AG10803 (cell line): ENCODE measurements at places on chromosomes 12 and 14.

- no peak for DNase-seq
Observed at GRCh38 chr12:93823616-93824391, 146.6 kb downstream of the CRADD start.

DNA sequence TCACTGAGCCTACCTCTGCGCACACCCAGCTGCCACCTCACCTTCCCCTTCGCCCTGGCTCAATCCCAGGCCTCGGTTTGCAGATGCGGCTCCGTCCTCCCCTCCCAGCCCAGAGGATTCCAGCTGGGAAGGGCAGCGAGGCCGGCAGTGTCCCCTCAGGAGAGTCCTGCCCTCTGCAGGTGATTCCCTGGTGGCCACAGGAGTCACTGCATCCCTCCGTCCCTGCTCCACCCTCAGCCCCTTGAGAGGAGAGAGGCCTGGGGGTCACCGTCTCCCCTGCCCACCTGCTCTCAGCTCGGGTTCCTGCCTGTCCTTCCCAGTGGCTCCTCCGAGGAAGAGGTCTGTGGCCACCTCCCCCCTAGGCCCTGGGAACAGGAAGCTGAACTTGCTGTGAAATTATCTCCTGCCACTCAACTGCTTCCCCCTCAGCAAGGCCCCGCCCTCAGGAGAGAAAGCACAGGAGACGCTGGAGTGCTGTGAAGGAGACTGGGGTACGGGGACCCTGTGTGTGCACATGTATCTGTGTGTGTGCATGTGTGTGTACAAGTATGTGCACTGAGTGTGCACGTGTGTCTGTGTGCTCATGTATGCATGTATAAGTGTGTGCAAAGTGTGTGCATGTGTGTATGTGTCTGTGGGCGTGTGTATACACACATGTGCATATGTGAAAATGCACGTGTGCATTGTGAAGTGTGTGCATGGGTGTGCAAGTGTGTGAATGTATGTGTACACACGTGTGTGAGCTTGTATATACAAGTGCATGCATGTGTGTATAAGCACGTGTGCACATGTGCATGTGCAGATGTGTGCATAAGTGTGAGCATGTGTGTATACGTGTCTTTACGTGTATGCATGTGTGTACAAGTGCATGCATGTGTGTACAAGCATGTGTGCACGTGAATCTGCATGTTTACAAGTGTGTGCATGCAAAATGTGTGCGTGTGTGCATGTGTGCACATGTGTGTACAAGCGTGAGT, 13.2 kb upstream of the GALNT9 start:
- no peak for DNase-seq

GRCh38 chr12:1204581-1205121, 213.6 kb downstream of the ERC1 start:
- no peak for DNase-seq

- no peak for DNase-seq
Observed at GRCh38 chr12:104276273-104277131, 27.0 kb upstream of the EID3 start.

DNA sequence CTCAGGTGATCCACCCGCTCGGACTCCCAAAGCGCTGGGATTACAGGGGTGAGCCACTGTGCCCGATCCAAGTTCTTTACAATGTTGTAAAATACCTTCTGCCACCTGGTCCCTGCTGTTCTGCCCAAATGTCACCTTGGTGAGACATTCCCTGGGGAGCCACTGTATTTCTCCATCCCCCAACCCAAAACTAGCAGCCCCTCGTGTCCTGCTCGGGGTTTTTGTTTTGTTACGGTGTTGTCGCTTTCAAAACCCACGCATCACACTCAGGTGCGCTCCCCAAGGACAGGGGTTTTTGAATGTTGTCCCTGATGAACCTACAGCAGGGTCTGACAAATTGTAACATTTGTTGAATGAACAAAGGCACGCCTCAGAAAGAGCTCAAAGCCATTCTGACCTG, 37.4 kb downstream of the CAMKK2 start:
- no peak for DNase-seq

DNA sequence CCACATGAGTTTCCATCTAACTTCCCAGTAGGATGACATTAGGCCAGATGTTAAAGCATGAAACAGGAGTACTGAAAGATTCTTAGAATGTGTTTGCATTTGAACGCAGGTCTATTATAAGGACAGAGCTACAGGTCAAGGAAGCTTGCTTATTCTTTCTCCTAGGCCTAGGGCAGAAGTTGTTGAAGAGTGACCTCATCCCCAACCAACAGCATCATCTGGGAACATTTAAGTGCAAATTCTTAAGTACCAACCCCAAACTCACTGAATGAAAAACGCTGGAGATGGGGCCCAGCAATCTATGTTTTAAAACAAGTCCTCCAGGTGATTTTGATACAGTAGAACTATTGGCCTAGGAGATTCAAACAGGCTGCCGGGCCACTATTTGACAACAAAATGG, 52.4 kb downstream of the PAPLN start:
- DNase-seq, result peak; percentile 32

GRCh38 chr14:92310776-92311375, 12.1 kb upstream of the SLC24A4 start:
- no peak for DNase-seq

- DNase-seq, result peak; percentile 44
Observed at GRCh38 chr12:47838286-47838931, 18.7 kb upstream of the HDAC7 start.

DNA sequence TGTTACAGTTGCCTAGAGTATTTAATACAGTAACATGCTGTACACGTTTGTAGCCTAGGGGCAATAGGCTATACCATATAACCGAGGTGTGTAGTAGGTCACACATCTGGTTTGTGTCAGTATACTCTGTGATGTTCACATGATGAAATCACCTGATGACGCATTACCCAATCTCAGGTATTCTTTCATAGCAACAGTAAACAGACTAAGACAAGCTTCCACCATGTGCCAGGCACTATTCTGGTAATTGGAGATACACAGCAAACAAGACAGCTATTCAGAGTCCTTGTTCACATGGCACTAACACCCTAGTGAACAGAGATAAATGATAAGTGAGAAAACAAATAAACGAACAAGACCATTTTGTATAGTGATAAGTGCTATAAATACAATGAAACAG, 3.8 kb upstream of the PDE3A start:
- no peak for DNase-seq

DNA sequence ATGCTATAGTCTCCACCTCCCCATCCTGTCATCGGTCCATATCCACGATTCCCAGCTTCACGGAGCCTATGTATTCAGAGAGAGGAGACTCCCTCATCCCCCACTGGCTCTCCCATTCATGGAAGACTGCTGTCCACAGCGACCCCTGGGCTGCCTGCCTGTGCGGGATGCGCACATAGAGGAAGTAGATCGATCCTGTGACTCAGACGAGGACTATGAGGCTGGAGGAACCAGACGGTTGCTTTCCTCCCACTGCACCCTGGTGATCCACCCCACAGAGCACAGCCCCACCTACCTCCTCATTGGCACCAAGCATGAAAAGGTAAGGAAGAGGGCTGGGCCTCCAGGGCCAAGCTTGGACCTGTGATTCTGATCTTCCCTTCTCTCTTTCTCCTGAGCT, 24.4 kb downstream of the PIGH start:
- no peak for DNase-seq

DNA sequence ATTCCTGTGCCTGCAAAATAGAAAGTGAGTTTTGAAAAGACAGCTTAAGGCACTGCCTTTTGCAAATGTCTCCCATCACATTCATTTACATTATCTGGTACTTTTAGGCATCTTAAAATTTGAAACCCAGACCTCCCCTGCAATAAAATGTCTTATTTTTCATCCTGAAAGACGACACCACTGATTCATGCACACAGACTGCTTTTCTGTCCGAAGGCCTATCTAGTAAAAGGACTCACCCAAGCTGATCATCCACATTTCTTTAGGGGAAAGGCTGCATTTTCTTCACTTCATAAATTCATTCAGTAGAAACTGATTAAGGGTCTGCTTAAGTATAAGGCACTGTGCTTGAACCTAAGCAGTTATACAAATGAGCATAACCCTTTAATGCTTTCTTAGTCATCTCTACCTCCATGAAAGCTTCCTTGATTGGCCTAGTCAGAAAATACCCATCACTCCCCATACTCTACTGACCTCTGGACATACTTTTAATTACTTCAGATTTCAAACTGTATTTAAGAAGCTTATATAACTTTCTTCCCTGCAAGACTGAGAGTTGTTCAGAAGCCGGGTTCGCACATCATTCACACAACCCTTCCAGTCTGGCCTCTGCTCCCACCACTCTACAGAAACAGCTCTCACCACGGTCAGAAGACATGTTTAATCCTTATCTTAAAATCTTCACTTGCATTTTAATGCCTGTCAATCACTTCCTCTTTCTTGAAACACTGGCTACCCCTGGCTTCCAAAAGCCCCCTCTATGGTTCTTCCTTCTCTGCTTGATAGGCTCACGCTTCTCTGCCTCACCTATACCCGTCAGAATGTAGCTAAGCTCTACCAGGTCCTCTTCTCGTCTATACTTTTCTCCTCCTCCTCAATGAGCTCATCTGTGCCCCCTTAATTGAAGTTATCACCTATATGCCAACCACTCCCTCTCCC, 288.6 kb downstream of the MED13L start:
- DNase-seq, result no peak

GRCh38 chr12:58029260-58029659, 87.9 kb downstream of the ATP23 start:
- no peak for DNase-seq

DNA sequence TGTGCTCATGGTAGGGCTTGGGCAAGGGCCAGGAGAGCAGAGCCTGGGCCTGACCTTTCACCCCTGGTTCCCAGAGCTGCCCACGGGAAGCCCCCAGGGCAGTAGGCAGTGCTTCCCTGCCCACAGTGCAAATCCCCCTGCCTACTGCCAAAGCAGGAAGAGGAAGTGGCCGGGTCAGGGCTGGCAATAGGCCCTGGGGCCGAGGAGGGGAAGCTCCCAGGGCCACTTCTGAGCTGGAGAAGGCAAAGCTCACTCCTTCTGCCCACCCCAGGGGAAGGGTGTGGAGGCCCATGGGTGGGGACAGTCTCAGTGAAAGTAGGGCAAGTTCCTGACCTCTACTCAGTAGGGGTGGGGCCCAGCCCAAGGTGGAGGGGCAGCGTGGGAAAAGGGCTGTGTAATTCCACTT, 5.4 kb upstream of the NR4A1 start:
- DNase-seq, result no peak

GRCh38 chr14:50676814-50677516, 8.9 kb upstream of the SAV1 start:
- DNase-seq, result no peak

DNA sequence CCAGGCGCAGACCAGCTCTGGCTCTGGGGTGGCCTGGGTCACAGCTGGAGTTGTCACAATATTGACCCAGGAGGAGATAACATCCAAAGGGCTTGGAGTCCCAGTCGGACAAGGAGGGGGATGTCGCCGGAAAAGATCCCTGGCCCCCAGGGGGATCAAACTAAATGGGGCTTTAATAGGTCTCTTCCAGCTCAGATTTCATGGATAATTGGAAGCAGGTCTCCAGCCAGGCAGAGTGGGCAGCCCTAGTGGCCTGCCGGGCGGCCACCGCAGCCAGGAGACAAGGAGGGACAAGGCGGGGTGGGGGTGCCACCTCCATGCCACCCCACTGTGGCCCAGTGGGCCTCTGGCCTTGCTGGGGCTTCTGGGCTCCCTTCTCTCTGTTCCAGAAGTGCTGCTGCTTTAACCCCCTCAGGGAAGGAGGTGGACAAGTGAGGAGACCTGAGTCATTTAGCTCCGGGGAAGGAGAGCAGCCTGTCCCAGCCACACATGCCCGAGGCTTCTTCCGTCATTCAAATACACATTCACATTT, 23.1 kb upstream of the PGF start:
- DNase-seq, result no peak

DNA sequence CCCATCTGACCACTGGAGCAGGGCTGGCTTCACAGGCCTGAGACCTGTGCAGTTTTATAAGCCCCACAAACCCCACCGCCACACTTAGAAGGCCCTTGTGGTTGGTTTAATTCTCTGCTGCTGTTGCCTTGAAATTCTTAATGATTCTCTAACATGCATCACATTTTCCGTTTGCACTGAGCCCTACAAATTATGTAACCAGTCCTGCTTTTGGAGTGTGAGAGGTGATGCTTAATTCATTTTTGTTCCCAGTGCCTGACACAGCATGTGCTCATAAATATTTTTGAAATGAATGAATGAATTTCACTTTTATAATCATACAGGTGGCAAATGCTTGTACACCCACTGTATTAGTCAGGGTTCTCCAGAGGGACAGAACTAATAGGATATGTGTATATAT, 52.8 kb upstream of the PLXNC1 start:
- DNase-seq, result no peak

DNA sequence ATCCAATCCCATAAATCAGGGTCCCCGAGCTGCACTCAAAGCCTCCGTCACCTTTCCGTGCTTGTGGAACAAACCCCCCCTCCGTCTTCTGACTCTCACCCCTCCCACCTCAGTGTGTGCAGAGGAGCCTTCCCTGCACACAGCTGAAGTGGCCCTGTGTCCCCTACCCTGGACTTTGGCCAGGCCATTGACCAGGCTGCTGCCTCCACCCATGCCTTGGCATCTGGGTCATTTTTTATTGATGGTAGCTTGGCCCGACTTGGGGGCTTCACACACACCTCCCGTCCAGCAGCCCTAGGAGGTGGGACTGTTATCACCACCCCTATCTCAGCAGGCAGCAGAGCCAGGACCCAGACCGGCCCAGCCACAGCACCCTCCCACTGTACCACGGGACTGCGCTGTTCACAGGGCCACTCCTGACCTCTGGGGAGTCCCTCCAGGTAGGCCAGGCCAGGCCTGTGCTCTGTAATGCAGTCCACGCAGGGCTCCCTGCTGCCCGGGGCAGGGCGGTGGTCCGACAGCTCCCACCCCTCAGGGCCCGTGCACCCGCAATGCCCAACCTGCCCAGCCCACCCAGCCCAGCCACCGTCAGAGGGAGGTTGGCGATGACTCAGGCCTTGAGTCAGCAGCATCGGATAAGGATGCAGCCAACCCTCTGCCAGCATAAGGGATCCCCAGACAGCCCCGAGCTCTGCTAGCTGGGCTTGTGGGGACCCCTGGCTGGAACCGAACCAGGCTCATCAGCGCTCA, 9.2 kb upstream of the INF2 start:
- DNase-seq, result peak; percentile 61

DNA sequence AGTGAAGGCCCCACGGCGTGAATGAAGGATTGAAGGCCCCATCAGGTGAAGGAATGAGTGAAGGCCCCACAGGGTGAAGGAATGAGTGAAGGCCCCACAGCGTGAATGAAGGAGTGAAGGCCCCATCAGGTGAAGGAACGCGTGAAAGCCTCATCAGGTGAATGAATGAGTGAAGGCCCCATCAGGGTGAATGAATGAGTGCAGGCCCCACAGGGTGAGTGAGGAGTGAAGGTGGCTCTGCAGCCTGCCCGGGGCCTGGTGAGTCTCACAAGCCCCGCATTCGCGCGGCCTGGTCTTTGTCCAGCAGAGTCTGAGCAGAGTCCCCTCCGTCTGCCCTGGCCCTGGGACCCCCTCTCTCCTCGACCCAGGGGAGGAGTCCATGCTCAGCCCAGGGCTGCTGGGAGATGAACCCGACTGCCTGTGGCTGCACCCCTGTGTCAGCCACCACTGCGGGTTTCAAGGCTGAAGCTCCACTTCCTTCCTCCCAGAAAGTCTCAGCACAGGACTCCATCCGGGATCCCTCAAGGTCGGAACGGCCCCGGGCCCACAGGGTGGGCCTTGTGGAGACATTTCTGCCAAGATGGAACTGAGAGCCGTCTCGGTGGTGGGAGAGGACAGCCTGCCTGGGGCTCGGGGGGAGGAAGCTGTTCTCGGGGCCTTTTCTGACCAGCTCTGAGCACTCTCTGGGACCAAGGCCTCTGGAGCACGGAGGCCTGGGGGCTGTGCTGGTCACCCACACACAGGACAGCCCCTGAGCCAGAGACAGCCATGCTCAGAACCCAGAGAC, 37.4 kb upstream of the TMEM179 start:
- DNase-seq, result no peak

- peak; percentile 46 for DNase-seq
Observed at GRCh38 chr12:112328456-112329124, 53.6 kb downstream of the HECTD4 start.
